Substantia nigra (tissue), 51 donors: ENCODE measurements at places on chromosomes 13 and 19.

- no peak for DNase-seq
These were observed 5.2 kb upstream of the PLIN4 start for GRCh38 chr19:4523306-4524110.

DNA sequence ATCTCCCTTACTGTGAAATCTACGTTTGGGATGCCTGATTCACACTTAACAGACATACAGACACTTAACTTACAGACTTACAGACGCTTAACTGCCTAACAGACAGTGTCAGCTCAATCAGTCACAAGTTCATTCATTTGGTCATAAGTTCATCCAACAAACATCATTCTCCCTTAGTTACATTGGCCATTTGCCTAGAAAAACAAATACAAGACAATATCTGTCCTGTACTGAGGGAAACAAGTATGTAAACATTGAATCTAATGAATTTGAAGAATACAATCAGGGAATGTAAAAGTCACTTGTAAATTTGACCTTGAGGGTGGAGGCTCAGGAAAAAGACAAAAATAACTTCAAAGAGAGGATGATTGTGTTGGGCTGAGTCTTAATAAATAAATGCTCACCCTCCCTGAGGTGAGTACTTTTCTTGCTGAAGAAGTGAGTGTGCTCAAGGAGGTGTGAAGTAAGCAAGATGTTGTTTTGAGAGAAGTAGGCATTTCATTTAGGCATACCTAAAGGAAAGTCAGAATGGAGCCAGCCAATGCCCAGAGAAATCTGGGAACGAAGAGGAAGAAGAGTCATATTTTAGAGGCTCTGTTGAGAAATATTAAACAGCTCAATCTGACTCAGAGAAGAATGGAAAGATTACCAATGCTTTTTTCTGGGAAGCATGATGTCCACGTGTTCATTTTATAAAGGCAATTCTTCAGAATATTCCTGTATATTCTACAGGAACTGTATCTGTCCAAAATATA is 958.4 kb upstream of the SLC10A2 start:
- DNase-seq = no peak

DNA sequence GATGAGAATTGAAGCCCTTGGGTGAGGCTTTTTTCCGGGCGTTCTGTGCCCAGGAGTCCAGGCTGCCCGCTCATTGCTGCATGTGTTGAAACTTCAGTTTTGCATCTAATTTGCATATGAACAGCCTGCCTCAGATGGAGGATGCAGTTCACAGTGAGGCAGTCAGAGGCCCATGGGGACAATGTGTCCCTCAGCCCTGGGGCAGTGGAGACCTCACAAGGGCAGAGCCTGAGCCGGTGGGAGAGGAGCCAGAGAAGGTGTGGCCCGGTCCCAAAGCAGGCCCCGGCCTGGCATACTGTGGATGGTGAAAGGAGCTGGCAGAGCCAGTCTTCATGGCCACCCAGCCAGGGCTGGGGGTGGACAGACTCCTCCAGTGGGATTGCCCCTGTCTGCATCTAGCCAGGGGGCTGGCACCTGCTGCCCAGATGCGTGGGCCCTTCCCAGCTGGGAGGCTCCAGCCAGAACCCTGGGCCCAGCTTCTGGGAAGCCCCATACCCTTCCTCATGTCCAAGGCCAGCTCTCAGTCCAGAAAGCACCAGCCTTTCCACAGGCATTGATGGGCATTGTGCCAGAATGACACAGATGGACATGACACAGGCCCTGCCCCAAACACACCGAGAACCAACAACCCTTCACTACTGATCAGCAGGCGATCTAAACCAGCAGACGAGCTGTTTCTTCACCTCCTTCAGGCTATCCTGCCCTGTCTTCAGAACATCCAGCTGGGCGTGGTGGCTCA is 32.9 kb upstream of the KCTD15 start:
- peak; percentile 55 for DNase-seq

DNA sequence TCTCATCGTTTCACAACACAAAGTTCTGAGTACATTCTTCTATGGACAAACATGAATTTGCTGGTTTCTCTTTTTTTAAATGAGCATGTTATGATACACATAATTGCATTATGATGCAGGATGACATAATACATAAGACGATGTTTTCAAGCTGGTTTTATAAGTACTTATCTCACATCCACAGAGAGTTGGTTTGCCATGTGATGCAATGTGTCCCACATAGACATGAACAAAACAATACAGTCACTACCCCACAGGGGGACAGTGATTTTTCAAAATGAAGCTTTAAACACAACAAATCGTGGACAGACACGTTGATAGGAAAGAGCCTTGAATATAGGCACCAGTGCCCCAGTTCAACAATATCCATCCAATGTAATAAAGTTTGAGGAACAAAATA is 447.1 kb downstream of the KLF12 start:
- no peak for DNase-seq

GRCh38 chr13:113470073-113470472 is 16.8 kb upstream of the ADPRHL1 start:
- DNase-seq = no peak

- no peak for DNase-seq
These were observed 139.9 kb upstream of the PCDH9 start for GRCh38 chr13:67369895-67370660.

DNA sequence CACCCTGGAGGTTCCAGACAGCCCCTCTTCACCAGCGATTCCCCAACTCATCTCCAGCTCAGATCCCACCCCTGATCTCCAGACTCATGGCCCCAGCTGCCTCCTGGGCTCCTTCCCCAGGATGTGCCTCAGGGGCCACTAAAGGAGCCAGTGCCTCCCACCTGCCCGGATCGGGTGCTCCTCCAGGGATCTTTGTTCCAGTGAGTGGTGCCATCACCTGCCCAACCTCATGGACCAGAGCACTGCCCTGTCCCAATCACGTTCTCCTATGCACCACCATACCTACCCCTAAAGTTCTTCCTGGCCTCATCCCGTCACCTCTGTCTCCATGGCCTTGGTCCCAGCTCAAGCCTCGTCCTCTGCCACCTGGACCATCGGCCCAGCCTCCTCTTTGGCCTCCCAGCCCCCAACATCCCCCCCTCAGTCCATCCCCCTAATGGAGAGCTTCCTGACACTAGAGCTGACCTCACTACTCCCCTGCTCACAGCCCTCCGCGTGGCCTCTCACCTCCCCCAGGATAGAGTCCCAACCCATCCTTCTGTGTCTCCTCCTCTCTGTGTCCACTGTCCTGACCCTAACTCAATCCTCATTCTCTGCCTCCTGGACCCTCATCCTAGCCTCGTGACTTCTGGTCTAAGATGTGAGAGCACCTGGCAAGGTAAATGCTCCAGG is 8.8 kb upstream of the GARIN5A start:
- DNase-seq = no peak

DNA sequence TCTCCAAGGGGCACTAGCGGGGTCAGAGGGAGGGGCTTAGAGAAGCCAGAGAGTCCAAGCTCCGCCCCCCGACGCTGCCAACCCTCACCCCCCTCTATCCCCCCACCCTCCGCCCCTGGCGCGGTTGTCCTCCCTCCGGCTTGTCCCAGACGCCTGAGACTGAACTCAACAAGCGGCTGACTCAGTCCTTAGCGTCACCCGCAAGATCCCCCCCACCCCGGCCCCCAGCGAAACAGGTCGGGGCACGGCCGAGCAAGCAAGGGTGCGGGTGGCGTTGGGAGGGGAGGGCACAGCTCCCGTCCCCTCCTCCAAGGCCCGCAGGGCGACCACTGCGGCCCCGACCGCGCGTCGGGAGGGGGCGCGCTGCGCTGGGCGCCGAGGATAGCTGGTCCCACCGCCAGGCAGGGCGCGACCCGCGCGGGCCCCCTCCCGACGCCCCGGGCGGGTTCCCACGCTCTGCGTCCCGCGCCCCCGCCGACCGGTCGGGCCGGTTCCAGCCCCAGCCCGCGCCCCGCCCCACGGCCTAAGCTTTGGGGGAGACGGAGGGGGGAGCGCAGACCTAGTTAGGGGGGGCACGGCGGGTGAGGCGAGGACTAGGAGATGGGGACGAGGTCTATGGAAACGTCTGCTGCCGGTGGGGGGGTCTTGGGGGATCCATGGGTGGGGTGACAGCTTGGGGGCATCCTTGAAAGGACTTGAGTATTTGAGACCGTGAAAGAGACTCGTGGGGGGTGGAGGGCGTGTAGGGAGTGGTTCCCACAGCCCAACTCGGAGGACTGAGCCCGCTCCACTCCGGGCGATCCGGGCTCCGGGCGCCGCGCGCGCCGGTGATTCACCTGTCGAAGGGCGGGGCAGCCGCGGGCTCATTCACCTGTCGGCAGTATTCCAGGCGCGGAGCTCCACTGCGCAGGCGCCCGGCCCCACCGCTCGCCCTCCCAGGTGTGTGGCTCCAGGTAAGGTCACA is 5.1 kb downstream of the NOTCH3 start:
- DNase-seq = no peak

- no peak for DNase-seq
These were observed 11.0 kb upstream of the SERPINE3 start for GRCh38 chr13:51328488-51328887.

GRCh38 chr19:10615429-10616023 is 9.8 kb upstream of the SLC44A2 start:
- no peak for DNase-seq

DNA sequence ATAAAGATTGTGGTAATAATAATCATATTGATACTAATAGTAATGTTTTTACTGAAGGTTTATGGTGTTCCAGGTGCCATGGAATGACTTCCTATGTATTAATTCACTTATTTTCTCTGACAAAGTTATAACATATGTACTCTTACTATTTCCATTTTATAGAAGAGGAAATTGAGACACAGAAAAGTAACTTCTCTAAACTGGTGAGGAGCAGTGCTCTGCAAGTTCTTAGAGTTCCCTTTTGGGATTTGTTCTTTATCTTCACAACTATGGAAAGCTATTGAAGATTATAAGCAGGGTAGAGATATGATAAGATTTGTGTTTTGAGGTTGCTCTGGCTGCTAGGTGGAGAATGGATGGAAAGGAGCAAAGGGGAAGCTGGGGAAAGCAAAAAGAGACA is 83.9 kb upstream of the OLFM4 start:
- no peak for DNase-seq

DNA sequence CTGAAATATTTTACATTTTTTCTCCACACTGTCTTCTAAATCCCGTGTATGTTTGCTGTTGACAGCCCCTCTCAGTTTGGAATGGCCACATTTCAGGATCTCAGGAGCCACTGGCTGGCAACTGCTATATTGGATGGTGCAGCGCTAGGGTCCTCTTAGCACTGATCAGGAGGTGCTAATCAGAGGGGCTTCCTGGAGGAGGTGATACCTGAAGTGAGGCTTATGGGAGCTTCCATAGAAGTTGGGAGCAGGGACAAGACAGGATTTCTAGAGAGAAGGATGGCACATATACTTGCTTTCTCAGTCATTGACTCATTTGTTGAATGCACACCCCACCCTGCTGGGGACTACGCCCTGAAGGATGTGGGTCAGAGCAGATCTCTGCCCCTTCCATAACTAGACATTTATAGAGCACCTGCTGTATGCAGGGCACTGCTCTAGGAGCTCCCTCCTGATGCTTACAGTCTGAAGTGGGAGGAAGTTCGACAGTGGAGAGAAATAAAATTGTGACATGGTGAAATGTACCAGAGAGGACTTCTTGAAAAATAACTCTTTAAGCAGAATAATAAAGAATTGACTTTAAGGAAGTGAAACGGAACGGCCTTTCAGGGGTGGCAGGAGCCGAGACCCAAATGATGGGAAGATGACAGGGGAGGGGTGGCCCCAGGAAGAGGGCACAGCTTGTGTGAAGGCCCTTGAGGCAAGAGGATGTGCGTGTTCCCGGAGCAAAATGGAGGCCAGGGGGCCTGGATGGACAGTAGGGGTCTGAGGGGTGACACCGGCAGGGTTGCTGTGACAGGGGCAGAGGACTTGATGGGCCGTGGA is 13.1 kb downstream of the AP2A1 start:
- DNase-seq = no peak

GRCh38 chr19:3100331-3100730 is 6.2 kb downstream of the GNA11 start:
- no peak for DNase-seq

DNA sequence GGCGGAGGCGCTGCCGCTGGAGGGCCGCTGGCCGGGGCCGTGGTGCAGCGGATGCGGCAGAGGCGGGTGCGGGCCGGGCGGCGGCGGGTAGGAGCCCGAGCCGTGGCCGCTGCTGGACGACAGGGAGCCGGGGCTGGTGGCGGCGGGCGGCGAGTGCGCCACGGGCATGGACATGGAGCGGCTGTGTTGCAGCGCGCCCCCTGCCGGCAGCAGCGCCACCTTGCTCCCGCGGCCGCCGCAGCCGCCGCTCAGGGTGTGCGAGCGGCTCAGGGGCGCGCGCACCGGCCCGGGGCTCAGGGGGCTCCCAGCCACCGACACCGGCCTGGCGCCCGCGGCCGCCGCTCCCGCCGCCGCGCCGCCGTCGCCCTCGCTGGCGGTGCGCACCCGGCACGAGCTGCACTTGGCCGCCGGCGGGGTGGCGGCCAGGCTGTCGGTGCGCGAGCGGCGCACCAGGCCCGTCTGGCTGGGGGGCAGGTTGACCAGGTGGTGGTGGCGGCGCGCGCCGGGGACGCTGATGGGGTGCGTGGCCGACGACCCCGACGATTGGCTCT is 1.7 kb downstream of the IRS2 start:
- DNase-seq = peak; percentile 69

DNA sequence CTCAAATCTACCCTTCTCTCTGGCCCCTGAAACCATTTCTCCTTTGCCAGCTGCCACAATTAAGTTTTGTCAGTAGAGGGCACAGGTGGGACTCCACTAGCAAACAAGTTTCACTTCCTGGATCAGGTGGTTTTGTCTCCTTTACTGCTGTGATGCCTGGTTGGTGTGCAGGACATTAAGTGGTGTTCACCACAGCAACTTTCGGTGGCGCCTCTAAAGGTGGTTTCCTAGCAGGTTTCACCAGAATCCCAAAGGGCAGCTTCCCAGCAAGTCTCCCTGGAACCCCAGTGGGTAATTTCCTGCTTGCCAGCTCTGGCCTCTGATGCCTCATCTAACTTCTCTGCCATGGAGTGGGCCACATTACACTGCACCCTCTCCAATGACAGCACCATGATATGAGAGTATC is 16.6 kb downstream of the MED4 start:
- no peak for DNase-seq

DNA sequence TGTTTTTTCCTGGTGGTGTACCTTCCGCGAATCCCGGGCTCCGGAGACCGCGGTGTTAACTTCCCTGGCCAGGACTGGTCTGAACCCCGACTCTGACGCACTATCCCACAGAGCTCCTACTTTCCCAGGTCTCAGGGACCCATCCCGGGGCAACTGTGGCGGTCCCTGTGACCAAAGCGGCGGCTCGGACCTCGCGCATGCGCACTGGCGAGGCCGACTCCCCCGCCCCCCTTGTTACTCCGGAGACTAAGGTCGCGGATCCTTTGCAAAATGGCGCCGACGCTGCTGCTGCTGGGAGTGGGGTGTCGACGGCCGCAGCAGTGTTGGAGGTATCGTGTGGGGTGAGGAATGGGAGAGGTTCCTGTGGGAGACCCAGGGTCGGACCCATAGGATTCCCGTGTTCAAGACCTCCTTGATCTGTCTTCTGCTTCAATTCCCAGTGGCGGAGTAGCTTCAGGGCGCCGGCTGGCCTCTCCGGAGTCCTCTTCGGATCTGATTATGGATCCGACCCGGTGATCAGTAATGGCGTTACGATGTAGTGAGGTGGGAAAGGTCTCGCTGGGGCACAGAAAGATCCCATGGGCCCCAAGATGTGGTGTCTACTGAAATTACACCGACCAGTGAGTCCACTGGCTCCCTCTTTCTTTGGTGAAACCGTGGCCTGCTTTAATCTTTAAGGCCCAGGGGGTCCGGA is 66.6 kb upstream of the ZNF527 start:
- peak; percentile 33 for DNase-seq
